ENCODE measurements at places on chromosomes 5 and 9.

GRCh38 chr5:5598547-5599113, 176.2 kb downstream of the ICE1 start:
- DNase-seq = no peak

- no peak for DNase-seq
Measured at GRCh38 chr5:71738662-71739361, 19.7 kb downstream of the CARTPT start.

GRCh38 chr5:174189654-174190541, 144.4 kb downstream of the NSG2 start:
- DNase-seq = no peak

DNA sequence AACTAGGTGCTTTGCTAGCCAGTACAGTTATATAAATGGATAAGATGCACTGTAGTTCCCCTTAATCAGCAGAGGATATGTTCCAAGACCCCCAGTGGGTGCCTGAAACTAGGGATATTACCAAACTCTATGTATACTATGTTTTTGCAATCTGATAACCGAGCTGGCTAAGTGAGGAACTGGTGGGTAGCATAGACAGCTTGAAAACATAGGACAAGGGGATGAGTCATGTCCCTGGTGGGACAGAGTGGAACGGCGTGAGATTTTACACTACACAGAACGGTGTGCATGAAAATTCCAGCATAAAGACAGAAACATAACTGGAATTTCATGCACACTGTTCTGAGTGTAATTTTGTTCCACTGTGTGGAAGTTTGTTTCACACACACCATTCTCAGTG, 86.9 kb downstream of the BASP1 start:
- DNase-seq = no peak

DNA sequence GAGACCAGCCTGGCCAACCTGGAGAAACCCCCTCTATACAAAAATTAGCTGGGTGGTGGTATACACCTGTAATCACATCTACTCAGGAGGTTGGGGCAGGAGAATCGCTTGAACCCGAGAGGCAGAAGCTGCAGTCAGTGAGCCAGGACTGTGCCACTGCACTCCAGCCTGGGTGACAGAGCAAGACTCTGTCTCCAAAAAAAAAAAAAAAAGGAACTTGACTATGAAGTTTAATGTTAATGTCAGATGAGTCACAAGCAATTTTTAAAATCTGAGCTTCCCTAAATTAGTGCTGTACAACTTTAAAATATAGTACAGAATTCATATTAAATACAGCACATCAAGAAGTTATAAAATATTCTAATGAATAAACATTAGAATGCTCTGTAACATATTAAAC, 1.5 kb downstream of the MEIKIN start:
- no peak for DNase-seq

DNA sequence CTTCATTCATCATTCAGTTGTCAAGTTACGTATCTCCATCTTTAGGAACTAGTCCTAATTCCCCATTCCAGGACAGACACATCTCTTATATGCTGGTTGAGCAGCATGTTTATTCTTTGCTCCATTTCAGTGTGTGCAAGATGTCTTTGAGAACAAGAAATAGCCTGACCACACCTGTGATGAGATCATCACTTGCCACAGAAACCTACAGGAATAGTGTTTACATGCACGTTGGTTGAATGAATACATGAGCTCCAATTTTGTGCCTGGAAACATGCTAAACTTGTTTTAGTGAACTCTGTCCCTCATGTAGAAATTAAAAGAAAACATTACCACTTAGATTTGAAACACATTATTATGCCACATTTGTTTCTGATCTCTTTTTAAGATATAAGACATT, 489.1 kb downstream of the CDH18 start:
- no peak for DNase-seq
